ENCODE measurements at places on chromosomes 4 and X. TPM values are rescaled to one million over a fixed set of nuclear protein-coding genes. Genes with fewer than 3 reads are reported as not detected.

Gene GRIA3
- total RNA-seq = 2.2 TPM

Gene NOX1
- total RNA-seq = not detected

Gene RXFP1
- not detected for total RNA-seq

Gene ANXA5
- total RNA-seq = 143 TPM

Gene RBM3
- 261 TPM for total RNA-seq

Gene POF1B
- total RNA-seq = not detected

Gene BTK
- total RNA-seq = not detected

DNA sequence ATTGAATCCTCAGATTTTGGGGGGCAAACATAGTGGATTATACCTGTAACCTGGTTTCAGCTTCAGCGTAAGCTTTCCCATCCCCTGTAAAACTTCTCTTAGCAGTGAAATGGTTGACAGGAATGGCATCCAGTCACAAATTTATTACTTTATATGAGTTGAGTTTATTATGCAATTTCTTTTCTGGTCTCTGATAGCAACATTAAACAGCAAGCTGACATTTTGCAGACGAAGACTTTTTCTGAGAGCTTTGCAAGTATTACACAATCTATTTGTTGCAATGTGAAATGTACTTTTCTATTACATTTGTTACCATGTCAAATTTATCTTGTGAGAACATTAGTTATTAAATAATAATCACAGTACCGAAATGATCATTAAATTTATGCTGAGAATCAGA, 60.6 kb downstream of the GSPT2 start:
- DNase-seq = no peak

DNA sequence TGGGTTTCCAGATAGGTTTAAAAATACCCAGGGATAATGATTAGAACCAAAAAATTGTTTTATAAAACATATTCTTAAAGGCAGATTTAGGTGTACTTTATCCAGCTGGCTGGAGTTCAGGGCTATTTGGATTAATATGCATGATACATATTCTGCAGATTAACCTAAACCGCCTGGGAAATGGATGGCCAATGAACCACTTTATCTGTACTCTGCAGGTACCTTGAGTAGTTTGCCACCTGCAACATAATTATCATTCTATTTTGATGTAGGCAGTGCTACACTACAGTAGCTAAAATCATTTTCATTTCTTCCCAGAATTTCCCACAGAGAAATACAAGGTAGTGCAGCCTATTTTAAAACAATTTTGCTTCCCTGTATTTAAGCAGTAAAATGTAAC, 683.2 kb upstream of the GNPDA2 start:
- DNase-seq = no peak

DNA sequence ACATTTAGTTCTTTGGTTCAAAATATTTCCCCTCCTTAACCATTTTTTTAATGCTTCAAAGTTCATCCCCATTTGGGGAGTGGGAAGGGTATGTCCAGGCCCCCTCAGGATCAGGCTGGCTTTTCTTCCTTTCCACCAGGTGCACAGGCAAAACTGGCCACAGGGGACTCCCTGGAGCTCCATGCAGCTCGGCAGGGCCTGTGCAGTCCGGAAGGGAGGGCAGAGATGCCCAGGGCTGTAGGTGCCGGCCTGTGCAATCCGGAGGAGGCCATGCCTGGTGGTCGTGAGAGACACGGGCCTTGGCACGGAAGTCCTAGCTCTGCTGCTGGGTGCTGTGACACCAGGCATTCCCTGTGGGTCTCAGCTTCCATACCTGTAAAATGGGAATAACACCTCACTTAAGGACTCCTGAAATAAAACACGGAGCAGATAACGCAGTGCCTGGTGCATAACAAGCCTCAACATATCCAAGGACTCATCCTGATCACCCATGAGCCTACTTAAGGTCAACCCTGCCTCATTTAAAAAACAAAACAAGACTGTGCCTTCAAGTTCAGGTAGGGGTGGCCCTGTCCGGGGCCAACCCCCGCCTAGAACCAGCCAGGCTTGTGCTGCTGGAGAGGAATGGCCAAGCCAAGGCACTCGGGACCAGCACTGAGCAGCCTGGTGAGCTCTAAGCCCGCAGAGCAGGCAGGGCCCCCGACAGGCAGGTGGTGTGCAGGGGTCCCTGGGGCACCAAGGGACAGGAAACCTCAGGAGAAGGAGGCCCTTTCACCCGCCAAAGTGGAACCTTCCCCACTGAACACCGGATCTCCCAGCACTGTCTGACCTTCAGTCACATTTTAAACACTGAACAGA, 21.2 kb upstream of the CYP4V2 start:
- DNase-seq = no peak

GRCh38 chr4:74117024-74117534, 18.1 kb upstream of the CXCL2 start:
- DNase-seq = no peak

- DNase-seq = no peak
Measured at GRCh38 chr4:4217113-4217512, 9.6 kb downstream of the OTOP1 start.

DNA sequence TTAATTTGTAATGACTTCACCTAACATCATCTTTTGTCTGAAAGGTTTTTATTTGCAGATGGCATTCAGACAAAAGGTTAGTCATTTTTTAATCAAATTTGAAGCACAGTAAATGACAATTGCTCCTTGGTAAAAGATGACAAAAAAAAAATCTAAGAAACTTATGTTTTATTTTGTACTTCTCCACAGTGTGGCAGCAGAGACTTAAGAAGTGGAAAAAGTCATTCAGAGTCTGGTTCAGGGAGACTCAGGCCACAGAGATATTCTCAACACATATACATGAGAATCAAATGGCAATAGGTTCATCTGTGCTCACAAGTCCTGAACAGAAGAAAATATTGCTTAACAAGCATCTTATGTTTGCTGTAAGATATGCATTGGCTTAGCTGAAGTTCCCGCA, 436.2 kb downstream of the KCNIP4 start:
- peak; percentile 3 for DNase-seq

DNA sequence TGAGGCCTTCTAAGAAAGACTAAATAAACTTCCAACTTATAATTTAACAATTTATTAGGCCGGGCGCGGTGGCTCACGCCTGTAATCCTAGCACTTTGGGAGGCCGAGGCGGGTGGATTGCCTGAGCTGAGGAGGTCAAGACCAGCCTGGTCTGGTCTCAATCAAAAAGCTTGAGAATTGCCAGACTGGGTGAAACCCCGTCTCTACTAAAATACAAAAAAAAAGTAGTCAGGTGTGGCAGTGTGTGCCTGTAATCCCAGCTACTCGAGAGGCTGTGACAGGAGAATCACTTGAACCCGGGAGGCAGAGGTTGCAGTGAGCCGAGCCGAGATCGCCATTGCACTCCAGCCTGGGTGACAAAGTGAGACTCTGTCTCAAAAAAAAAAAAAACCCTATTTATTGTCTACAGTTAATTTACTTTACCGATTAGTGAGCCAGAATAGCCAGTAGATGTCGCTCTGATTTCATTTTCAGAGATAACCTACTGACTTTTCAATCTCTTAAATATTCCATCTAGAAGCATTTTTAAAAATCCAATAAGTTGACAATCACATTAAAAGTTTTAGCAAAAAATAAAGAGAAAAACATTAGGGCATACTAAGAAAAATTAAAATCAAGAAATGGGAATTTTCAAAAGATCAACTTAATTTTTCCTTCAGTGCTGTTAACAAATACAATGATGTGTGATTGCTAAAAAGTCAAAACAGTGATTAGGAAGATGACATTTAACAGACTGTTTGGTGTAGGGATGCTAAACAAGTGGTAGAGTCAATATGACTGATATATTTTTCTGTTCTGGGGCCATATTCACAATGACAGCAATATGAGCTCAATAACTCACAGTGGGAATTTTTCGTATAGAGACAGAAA, 4.3 kb upstream of the SHROOM3 start:
- DNase-seq = peak; percentile 23

GRCh38 chrX:141733371-141733770, 34.8 kb upstream of the SPANXD start:
- no peak for DNase-seq

- no peak for DNase-seq
Measured at GRCh38 chr4:79281566-79282359, 44.1 kb downstream of the NAA11 start.

DNA sequence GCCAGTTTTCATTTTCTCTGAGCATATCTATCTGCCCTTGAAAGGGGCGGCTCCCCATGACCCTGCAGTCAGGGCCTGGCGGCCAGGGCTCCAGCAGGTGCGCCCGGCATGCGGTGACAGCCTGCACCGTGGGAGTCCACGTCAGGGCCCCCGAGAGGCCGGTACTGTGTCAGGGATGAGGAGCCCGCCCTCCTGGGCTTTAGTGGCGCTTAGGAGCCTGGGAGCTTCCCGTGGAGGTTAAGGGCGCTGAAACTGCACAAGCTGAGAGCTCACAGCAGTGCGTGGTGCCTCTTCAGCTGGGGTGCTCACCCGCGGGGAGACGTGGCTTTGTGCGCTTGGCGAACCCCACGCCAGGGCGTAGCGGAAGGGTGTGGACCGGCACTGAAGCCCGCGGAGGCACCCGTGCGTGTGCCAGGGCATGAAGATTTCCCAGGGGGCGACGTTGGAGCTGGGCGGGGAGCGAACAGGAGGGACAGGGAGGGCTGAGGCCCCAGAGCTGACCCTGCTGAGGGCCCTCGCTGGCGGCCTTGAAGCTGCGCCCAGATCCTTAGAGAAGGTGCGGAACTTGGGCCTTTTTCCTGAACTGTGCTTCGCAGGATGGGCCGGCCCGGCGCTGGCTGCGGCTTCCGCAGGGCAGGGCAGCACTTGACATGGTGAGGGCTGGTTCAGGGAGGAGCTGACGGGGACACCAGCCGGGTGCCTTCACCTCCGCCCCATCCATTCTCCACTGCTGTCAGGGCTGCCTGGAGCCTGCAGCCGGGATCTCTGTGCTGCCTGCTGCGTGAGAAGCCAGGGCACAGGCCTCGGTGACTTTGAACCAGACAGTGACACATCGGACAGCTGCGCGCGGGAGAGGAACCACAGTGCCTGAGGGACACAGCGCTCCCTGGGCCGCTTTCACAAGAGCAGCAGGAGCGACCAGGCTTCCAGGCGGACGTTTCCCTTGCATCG, 32.9 kb downstream of the HTT-AS start:
- DNase-seq = no peak

DNA sequence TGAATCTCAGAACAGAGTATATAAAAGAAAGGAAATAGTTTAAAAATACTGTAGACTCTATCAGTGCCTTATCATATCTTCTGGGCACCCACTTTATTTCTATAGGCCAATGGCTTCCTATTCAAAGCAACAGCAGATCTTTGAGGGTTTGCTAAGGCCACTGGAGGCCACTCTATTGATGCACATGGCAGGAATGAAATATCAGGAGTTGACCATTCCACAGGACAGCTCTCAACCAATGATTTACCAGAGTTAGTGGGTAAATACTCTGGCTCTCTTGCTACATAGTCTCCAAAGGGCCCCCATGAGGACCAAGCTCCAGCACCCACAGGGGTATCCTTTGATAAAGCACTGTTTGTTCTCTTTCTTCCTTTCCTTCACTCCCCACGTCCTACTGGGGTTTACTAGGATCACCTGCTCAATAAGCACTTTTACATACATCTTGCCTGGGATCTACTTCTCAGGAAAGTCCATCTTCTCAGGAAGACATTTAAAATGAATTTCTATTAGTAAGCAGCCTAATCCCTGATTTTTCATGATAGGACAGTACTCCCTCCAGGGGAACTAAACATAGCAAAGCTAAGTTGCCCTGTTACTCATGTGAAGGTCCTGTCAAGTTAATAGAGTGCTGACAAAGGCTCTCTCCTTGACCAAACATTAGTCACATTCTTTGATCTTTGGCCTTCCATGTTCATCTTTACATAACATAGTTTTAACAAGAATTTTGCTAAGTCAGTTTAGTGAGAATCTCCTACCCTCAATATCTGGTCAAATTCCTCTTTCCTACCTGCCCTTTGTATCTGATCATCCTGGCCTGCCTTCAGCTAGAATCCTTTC, 459.7 kb downstream of the GRXCR1 start:
- DNase-seq = no peak

DNA sequence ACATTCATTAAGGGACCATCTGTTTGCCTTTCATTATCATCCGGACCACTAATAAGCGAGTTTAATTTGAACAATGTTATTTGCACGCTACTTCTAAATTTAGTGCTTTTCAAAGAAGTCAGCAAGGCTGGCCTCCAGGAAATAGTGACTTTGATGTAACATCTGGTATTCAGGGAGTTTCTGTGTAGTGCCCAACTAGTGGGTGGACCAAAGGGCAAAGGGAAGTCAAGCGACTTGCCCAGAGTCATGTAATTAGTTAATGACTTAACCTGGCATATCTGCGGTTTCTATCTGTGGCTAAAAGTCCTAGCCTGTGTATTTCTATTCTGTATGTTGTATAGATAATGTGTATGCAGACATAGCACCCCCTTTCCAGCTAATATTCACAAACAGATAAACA, 56.3 kb upstream of the LCORL start:
- DNase-seq = no peak

- no peak for DNase-seq
Measured at GRCh38 chr4:3689006-3689405, 77.2 kb upstream of the ADRA2C start.

DNA sequence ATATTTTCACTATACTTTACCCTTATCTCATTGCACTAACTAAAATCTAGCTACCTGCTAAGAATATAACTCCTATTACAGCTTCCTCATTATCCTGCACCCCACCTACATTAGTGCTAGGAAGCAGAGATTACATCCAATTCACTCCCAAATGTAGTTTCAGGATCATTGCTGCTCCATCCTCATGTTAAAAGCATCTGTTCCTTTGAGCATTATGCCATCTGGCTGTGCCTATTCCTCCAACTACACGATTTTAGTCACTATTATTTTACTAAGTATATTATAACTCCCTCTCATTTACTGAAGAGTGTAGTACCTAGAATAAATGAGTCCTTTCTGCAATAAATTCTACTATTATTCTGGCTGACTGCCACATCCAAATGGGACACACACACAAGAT, 1586.9 kb downstream of the TECRL start:
- no peak for DNase-seq

GRCh38 chrX:65035446-65035770, 59.2 kb upstream of the ZC4H2 start:
- no peak for DNase-seq

DNA sequence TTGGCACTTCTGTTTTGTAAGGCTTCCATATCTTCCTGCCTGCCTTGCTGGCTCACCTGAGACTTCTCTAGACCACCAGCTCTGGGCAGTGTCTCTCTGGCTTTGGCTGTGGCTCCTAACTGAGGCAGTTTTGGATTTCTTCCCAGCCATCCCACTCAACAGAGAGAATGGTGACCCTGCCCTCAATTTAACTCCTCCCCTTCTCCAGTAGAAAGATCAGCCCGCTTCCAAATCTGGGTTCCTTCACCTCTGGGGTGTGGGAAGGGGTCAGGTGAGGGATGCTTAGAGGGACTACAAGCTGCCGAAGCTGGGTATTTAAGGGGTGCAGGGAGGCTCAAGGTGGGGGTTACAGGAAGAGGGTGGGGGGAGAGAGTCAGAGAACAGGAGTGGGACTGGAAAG, 23.7 kb downstream of the NAP1L5 start:
- no peak for DNase-seq

DNA sequence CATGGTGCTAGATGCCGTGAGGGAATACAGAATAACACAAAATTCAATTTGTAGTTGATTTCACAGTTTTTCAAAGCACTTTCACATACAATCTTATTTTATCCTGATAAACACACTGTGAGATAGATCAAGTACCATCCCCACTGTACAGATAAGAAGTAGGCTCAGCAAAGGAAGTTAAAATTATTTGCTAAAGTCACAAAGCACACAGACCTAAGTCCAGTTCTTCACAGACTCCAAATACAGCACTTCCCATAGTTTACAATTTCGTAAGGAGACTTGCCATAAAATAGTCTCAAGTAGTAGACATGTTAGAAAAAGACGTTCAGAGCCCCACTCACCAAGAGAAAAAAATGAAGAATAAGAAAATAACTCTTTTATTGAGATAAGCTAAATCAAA, 7.8 kb upstream of the CUL4B start:
- DNase-seq = no peak

- no peak for DNase-seq
Measured at GRCh38 chrX:50450324-50450723, 20.3 kb downstream of the DGKK start.
